ENCODE measurements at places on chromosomes 16 and 17.

DNA sequence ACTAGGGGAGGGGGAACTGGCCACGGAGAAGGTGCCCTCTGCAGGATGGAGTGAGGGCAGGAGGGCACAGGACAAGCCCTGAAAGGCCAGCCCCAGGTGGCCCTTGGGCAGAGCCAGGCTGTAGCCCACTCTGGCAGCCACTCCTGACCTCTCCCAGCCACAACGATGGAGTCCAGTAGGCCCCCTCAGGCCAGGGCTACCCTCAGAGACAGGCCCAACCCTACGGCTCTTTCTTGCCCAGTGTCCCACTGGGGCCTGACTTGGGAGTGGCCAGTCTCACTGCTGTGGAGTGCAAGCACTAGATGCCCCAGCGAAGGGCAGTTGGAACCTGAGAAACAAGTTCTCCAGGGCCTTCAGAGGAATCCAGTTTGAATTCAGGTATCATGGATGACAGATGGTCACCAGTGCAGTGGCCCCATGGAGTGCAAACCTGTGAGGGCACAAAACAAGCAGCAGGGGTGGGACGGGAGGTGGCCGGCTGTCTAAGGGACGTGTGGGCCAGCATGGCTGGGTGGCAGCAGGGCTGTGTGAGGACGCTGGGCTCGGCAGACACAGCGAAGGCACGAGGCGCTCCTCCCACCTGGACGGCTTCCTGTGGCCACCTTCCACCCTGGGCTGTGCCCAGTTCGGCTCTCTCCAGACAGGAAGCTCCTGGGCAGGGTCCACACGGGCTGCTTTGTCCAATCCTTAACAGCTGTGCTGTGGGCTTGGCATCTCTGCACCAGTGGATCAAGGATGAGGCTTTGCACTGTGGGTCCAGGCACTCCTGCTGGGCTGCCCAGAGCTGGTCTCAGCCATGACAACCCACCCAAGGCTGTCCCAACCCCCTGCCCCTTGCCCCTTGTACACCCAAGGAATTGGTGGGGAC, 72.1 kb downstream of the AMFR start:
- DNase-seq: no peak

GRCh38 chr17:27282054-27282551, 11.8 kb upstream of the WSB1 start:
- DNase-seq: no peak

GRCh38 chr17:45425125-45425983, 7.3 kb downstream of the ARHGAP27 start:
- DNase-seq: no peak

- no peak for DNase-seq
Observed at GRCh38 chr16:67531247-67531646, 2.6 kb downstream of the RIPOR1 start.

DNA sequence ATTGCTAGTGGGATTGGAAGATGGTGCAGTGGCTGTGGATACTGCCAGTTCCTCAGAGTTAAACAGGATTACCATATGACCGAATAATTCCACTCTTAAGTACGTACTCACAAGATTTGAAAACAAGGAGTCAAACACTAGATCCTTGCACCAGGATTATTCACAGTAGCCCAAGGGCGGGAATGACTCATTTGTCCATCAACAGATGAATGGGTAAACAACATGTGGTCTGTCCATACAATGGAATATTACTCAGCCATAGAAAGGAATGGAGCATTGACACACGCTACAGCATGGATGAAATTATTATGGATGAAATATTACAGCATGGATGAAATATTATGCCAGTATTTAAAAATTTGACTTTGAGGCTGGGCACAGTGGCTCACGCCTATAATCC, 9.1 kb upstream of the MAPK8IP3 start:
- no peak for DNase-seq

DNA sequence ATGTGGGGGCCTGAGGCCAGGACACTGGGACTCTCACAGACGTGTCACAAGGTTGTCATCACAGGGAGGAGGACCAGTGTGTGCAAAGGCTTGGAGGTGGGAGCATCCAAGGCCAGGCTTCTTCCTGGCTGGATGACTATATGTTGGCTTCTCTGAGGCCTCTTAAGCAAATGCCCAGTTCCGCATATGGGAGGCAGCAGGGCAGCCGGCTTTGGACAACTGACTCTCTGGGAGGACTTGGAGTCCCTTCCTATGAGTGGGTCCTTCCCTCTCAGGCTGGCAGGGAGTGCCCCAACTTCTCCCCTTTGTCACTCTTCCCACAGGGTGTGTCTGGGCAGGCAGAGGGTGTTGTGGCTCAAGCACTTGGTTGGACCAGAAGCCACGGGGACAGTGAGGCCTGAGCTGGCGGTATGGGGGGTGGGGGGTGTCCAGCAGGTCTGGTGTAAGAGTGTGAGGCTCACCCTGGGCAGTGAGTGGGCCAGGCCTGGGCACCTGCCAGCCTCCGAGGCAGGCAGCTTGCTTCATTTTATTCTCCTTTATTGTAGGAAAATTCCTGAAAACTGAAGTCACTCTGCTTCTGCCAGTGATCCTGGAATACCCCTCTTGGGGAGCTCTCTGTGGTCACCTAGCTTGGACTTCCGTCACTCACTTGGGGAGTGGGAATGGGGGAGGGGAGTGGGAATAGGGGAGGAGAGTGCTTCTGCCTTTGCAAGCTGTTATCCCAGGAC, 14.9 kb downstream of the ADGRG1 start:
- no peak for DNase-seq

DNA sequence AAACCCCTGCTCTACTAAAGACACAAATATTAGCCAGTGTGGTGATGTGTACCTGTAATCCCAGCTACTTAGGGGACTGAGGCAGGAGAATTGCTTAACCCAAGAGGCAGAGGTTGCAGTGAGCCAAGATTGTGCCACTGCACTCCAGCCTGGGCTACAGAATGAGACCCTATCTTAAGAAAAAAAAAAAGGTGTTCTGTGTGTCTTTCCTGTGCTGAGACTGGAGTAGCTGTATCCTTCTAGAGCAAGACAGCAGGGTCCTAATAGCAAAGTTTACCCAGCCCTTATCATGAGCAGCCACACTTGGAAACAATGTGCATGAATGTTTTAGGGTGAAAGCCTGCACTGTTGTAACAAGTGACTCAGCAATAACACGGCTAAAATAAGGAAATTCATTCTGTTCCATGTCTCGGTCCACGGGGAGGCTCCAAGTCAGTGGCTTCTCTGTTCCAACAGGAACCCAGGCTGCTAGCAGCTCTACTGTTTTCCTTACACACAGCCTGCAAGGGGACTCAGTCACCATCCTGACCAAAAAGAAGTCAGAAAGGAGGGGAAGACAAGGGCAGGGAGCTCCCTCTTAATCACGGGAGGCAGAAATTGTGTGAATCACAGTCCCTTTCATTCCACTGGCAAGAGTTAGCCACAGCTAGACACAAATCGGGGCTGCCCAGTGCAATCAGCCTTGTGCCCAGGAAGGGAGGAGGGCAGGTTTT, 7.1 kb upstream of the SLC5A11 start:
- no peak for DNase-seq

GRCh38 chr17:27919079-27919478, 25.9 kb upstream of the LYRM9 start:
- DNase-seq: no peak
